ENCODE measurements at places on chromosomes 2 and 18.

GRCh38 chr18:61606759-61607158 is 273.5 kb downstream of the CDH20 start:
- peak; percentile 43 for DNase-seq

DNA sequence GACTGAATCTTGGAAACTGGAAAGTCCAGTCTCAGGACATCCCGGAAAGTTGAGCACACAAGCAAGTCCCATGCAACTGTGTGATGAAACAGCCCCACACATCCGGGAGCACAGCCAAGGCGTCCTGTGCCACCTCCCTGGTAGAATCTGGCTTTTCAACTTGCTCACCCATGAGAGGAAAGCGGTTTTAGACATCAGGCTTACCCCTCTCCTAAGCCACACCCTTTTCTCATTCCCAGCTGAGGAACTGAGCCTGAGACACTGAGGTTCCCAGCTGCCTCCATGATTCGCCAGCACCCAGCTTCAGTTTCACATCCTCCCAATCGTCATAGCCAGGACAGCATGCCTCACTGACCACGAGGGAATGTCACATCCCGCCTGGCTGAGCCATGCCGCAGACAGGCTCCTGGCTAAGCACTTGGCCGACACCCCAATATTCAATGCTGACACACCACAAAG is 60.3 kb downstream of the STEAP3 start:
- peak; percentile 99 for DNase-seq

- no peak for DNase-seq
Observed at GRCh38 chr2:174839662-174840061, 75.4 kb upstream of the CHRNA1 start.

GRCh38 chr2:232592772-232593395 is 40.5 kb upstream of the EFHD1 start:
- no peak for DNase-seq

- peak; percentile 71 for DNase-seq
Observed at GRCh38 chr18:70234667-70235459, 29.4 kb upstream of the RTTN start.

- DNase-seq = no peak
Observed at GRCh38 chr2:100844514-100844913, 24.6 kb downstream of the NPAS2 start.

- no peak for DNase-seq
Observed at GRCh38 chr18:40925071-40925541, 1029.9 kb upstream of the PIK3C3 start.

DNA sequence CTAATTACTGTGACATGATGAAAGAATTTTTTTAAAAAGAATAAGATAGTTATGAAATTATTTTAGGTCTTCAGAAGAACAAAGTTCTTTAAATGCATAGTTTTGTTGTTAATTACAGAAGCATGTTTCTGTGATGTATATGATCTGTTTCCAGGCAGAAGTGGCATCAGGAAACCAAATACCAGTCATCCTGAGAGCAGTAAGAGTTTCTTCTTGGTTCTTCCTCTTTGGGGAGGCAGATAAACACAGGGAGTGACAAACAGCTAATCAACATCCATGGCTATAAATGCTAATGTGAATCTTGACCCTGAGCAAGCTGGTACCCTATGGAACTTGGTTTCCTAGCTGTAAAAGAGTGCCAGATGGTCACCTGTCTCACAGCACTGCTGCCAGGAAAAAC is 29.2 kb downstream of the WIPF1 start:
- peak; percentile 48 for DNase-seq

DNA sequence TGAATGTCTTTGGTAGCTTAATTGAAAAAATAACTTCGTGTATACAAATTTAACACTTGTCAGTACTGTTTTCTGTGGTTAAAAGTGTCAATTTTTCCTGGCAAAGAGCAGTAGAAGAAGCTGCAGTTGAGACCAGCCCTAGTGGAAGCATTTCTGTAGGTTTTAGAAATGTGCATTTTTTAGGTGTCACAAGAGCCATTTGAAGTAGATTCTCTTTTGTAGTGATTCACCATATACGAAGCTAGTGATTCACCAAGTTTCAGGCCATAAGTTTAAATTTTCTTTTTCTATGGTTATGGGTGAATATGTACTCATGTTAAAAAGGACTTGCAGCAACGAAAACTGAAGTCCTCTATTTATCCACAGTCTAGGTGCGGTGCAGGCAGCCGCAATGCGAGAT is 4.2 kb downstream of the NABP1 start:
- no peak for DNase-seq

GRCh38 chr18:37661478-37661877 is 95.9 kb upstream of the CELF4 start:
- no peak for DNase-seq

- DNase-seq = peak; percentile 41
Observed at GRCh38 chr18:63578357-63578958, 8.7 kb upstream of the SERPINB13 start.

GRCh38 chr2:119260646-119261492 is 37.2 kb downstream of the STEAP3 start:
- DNase-seq = no peak

- DNase-seq = no peak
Observed at GRCh38 chr2:39849064-39849463, 70.0 kb upstream of the THUMPD2 start.

DNA sequence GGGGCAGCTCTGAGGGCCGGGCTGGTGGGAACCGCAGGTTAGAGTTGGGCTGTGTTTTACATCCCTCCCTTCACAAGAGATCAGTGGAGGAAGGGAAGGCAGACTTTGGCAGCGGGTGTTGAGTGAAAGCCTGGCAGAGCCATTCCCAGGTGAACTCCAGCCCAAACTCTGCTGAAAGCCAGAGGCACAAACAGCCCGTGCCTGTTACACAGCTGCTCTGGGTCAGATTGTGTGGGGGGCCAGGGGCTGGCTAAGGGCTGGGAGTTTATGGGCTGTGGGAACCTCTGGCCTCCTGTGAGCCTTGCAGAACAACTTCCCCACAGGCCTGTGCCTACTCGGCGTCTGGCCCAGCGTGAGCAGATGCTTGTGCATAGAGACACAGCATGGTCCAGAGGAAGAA is 286.8 kb downstream of the CLIP4 start:
- DNase-seq = no peak

- DNase-seq = no peak
Observed at GRCh38 chr2:232888099-232888836, 18.2 kb downstream of the SNORC start.

- DNase-seq = no peak
Observed at GRCh38 chr2:178301649-178302238, 107.4 kb downstream of the OSBPL6 start.

GRCh38 chr2:61432990-61433389 is 37.9 kb downstream of the USP34 start:
- DNase-seq = no peak

GRCh38 chr2:240581811-240582210 is 4.7 kb upstream of the CAPN10 start:
- no peak for DNase-seq

GRCh38 chr2:118657466-118657865 is 190.0 kb downstream of the EN1 start:
- DNase-seq = no peak

DNA sequence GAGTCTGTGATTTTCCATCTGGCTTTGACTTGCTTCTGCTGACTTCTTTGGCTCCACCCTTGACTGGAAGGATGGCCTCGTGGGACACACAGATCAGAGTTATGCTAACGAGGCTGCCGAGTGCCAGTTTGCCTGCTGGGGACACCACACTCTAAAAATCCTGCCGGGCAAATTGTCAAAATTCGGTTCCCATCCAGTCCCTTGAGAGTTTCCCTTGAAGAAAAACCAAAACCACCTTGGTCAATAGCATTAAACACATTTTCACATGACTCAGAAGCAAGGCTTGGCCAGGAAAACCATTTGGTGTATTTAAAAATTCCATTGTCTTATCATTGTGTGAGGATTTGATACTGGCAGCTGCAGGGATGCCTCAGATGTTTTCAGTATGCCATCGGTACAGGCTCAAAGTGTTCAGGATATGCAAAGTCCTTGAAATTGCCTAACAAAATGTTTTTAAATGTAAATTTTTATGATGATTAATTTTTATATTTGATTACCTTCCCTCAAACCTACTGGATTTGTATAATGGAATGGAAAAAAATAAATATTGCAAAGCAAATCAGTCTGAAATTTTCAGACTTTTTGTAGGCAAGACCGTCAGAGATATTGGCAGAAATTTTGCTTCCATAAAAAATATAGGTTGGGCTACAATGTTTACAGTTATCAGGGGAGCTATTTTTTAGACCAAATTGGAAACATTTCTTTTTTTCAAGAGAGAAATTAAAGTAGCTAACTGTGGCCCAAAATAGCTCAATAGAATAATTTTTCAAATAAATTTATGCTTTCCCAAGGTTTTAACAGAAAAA is 41.6 kb downstream of the KCNE4 start:
- DNase-seq = no peak

GRCh38 chr2:61530749-61531148 is 7.4 kb downstream of the XPO1 start:
- no peak for DNase-seq

GRCh38 chr2:1550076-1550475 is 136.8 kb downstream of the TPO start:
- no peak for DNase-seq

DNA sequence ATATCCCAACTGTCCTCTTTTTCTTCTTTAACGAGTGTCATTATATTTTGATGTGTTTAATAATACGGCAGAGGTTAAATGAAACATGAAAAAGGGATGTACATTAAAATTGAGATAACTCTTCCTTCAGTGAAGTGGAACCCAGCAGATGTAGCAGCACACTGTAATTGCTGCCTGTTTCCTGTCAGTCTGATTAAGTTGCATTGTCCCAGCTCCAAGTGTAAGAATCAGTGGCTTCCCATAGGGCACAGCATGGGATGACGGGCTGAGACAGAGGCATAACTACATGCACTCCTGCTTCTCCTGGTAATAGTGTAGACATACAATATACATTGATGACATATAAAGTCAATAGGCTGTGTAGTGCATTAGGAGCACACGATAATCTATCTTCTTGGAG is 175.8 kb upstream of the TCF4 start:
- DNase-seq = no peak

- no peak for DNase-seq
Observed at GRCh38 chr2:103121106-103121505, 359.3 kb downstream of the TMEM182 start.

DNA sequence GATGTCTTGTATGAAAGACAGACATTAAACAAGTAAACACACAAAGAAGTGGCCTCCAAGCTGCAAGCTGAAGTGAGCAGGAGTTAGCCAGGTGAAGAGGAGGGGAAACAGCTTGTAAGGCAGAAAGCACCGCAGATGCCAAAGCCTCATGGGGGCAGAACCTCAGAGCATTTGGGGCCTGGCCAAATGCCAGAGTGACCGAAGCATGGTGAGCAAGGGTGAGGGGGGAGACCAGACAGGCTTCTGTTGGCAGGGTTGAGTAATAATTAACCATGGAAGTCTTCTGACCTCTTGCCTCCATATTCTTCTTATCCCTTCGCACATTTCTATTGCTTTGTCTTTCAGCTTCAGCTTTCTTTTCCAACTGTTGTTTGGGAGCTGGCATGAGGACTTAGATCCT is 5.6 kb downstream of the QPCT start:
- DNase-seq = peak; percentile 31

GRCh38 chr2:10834068-10834655 is 21.6 kb upstream of the PDIA6 start:
- peak; percentile 32 for DNase-seq

DNA sequence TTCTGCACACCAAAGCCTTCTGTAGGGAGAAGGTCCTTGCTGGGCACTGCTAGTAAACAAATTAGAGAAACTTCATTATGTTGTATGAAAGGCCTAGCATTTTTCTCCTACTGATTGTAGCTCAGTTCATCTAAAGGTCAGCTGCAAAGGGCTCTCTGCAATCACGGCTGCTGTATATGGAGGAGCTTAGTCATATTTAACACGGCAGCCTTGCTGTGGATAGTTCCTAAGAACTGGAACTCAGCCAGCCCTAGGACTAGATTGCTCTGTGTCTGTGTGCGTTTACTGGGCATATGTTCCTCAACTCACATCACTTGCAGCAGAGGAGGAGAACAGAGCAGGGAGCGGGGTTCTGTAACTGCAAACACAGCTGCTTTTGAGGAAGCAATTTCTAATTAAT is 1103.9 kb upstream of the KLHL29 start:
- DNase-seq = peak; percentile 73

GRCh38 chr18:76514573-76514972 is 19.5 kb upstream of the ZNF516 start:
- DNase-seq = no peak

DNA sequence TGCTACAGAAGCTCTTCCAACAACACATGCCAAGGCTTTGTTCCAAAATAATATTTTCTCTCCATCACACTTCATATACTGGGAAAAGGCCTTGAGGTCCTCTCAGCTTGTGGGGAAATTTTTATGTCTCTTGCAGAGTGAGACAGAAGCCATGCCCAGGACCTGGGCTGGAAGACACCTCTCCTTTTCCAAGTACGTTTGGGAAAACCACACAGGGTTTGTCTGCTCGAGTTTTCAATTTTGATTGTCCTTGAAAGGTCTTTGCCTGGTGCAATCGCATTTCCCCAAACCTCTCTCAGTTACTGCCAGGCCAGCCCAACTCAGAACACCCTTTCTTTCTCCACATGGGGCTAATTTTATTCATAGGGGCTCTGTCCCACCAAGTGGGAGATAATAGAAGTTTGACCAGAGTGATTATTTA is 272.2 kb downstream of the OSR1 start:
- no peak for DNase-seq

- no peak for DNase-seq
Observed at GRCh38 chr2:107088156-107088555, 202.2 kb upstream of the ST6GAL2 start.

DNA sequence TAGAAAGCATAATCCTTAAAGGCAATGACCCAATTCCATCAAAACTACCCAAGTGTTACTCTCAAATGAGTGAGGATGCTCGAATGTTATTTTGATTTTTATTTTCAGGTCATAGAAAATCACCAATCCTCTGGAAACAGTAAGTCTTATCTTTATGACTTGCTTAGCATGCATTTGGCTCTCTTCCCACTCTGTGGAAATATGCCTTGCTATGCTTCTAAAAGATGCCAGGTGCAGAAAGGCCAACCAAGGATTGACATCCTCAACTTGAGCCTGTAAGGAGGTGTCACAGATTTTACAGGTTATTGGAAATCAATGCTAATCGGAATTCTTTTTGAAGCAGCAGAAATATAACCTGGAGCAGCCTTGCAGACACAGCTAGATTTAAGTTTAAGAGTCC is 543.9 kb upstream of the LINC00305 start:
- no peak for DNase-seq

DNA sequence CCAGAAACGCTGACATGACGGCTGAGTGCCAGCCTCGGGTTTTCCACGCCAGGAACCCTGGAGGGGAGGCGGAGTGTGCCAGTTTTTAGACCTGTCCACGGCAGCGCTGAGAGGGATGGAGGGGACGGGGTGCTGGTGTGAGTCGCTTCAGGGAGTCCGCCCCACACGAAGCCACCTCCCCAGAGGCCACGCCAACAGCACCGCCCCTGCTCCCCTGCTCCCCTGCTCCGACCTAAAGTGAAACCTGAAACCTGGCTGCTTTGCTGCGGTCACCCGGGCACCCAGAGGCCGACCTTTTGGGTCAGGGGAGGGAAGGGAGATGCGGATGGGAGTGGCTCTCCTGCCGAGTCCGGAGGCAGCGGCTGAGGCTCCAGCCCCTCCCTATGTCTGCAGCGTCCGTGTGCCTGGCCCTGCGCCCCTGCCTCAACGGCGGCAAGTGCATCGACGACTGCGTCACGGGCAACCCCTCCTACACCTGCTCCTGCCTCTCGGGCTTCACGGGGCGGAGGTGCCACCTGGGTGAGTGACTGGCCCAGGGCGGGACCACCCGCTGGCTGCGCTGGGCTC is 38.1 kb downstream of the SNED1 start:
- no peak for DNase-seq

All from suppressor macrophage (primary cell).